ENCODE measurements at places on chromosomes 6 and 20.

- DNase-seq: no peak
Observed at GRCh38 chr6:133761706-133762105, 127.2 kb upstream of the TCF21 start.

DNA sequence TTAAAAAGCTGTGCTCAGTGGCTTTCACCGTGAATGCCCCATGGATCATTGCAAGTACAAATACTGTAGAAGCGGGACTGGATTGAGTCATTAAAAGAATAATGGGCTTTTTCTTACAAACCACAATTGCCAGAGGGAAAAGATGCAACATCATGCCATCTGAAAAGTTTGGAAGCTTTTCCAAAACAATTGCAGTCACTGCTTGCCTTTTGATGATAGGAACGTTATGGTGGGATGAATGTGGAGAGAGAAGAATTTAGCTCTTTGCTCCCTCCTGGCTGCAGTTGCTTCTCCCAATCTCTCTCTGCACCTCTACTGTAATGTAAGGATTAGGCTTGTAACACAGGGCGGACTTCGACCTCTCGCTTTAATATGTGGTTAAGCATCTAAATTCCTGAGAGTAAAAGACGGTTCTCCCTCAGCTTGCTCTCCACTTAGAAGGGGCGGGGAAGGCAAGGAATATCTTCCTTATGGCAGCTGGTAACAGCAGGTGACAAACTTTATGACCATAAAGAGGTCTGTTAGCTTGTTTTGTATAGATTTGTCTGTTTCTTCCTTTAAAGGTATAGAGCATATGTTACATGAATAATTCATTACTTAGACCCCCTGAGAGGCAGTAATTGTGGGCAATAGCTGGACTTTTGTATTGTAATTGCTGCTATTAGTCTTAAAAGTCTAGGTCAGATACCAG is 376.1 kb downstream of the UTRN start:
- no peak for DNase-seq

DNA sequence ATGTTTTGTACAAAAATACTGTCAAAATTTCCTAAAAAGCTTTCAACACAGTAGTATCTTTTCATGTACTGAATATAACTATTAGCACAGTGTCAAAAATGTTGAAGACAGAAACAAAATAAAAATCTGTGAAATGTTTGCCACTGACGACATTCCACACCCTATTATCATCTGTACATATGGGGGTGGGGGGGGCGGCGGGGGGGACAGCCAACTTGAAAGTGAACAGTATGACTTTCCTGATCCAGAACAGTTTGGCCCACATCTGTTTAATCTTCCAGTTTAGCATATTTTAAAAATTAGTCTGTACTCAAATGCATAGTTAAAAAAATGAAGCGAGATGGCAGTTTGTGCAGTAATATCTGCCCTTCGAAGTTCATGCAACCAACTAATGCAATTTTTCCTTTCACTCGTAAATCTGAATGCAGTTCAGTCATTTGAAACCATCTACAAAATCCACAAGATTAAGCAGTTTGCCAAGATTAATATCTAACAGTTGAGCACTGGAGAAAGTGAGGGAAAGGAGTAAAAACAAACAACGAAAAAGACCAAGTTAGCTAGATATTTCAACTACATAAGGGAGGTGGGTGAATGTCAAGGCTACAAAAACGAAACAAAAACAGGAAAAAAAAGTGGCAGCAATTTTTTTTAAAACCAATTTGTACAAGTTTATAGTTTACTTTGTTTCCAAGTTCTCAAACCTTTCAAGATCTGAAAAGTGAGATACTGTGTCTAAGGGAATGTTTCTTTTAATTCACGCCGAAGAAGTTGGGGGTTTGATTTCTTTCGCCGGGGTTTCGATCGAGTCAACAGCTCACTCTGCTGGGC is 1.9 kb downstream of the CITED2 start:
- no peak for DNase-seq

DNA sequence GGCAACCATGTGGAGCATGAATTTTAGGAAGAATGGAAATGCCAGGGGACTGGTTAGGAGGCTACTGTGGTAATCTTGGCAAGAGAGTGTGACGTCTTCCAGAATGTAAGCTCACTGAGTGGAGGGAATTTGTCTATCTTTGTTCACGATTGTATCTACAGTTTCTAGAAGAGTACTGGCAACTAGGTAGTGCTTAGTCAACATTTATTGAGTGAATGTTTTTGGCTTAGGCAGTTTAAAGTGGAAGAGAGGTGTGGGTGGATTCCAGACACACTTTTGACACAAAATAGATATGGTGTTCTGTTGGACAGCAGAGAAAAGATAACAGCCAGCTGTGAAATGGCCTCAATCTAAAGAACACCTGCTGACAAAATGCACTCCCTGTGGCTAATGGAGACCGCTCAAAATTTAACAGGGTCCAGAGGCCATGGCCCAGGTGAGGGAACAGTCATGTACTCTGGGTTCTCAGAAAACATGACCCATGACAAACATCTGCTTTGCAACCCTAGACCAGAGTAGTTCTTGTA is 139.3 kb downstream of the GPX5 start:
- DNase-seq: no peak
